Kasumi-1 (cell line): ENCODE measurements at places on chromosomes 12 and 14.
A peak's percentile ranks its signal among the peaks of the same experiment; 100 is the strongest.

- no peak for DNase-seq
Observed at GRCh38 chr12:66199831-66200509, 11.0 kb downstream of the IRAK3 start.

GRCh38 chr12:53046655-53047220 is 3.1 kb upstream of the TNS2 start:
- peak; percentile 37 for DNase-seq

DNA sequence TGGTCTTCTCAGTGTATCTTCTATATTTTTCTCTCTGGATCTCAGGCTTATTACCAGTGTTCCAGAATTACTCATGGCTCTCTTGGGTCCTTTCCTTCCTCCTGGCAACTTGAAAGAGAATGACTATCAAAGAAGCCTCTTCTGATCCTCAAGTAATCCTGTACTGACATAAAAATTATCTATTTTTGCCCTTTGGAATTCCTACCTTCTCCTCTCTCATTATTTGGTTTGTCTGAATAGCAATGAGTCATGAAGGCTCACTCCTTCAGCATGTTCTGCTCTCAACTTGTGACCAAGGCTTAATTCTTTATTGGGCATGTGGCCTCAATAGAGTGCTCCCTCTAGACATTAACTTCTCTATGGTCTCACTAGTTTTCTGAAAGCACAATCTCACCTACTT is 553.6 kb upstream of the ATP2B1 start:
- DNase-seq, result no peak

GRCh38 chr14:59347511-59347900 is 117.7 kb downstream of the GPR135 start:
- no peak for DNase-seq

DNA sequence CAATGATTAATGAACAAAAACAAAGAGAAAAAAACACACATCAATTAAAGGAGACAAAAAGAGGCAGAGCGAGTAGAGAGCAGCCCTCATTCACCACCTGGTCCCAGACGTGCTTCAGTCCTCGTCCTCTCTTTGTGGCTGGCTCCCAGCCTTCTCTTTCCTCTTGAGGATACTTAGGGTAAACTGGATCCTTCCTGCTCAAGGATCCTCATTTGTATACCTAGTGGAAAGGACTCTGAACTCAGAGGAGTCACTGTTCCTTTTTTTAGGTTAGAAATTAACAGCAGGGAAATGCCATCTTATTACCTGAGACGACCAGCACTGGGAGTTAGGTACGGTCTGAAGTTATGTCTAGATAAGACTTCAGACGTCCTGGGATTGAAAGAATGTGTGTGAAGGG is 9.7 kb downstream of the MLEC start:
- DNase-seq, result no peak

DNA sequence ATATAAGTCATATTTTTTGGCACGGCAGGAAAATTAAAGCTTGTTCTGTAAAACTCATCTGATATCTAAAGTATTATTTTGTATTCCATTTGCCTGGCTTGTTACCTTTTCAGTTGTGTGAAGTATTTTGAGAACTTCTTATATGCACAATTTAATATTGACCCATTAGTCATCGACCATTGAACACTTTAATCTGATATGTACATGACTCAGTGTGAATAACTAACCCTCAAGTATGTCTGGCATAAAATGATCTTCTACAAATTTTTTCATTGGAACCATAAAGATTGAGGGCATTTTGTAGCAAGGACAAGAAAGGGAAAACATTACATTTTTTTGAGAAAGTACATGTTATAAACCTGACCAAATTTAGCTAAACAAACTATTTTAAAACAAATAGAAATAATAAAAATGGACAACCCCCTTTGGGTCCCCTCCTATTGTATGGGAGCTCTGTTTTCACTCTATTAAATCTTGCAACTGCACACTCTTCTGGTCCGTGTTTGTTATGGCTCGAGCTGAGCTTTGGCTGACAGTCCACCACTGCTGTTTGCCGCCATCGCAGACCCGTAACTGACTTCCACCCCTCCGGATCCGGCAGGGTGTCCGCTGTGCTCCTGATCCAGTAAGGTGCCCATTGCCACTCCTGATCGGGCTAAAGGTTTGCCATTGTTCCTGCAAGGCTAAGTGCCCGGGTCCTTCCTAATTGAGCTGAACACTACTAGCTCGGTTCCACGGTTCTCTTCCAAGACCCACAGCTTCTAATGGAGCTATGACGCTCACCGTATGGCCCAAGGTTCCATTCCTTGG is 118.8 kb downstream of the SLC6A15 start:
- no peak for DNase-seq

- DNase-seq, result no peak
Observed at GRCh38 chr14:54807428-54807827, 95.2 kb downstream of the GCH1 start.

DNA sequence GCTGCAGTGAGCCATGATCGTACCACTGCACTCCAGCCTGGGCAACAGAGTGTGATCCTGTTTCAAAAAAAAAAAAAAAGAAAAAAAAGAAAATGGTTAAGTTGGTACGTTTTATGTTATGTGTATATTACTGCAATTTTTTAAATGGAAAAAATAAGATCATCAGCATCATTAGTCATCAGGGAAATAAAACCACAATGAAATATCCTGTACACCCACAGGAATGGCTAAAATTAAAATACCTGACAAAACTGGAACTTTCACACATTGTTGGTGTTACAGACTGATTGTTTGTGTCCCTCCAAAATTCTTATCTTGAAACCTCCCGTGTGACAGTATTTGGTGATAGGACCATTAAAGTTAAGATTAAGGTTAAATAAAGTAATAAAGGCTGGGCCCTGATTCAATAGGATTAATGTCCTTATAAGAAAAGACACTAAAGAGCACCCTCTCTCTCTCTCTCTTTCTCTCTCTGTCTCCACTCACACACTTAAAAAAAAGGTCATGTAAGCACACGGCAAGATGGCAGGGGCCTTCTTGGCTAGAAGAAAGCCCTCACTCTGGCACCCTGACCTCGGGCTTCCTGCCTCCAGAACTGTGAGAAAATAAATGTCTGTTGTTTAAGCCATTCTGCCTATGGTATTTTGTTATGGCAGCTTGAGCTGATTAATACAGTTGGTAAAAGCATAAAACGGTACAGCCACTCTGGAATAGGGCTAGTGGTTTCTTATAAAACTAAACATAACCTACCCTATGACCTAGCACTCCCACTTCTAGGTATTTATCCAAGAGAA is 48.3 kb upstream of the ZFP36L1 start:
- no peak for DNase-seq

DNA sequence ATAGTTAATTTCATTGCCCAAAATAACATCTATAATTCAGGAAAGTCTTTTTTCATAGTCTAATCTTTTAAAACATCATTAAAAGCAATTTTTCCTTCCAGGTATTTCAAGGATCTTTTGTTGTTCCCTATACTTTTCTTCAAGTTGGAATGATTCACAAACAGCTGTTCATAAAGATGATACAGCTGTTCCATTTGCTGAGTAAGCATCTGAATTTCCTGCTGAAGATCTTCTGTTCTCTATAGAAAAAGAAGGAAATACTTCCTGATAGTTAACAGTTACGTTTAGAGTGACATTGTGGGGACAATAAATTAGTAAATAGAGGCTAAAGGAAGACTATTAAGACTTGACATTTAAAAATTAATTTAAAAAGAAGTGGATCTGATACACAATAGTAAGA is 30.3 kb upstream of the ESR2 start:
- DNase-seq, result no peak

GRCh38 chr14:35286707-35287106 is 5.5 kb upstream of the PSMA6 start:
- peak; percentile 81 for DNase-seq

- peak; percentile 92 for DNase-seq
Observed at GRCh38 chr14:61476754-61477410, 155.5 kb downstream of the PRKCH start.

DNA sequence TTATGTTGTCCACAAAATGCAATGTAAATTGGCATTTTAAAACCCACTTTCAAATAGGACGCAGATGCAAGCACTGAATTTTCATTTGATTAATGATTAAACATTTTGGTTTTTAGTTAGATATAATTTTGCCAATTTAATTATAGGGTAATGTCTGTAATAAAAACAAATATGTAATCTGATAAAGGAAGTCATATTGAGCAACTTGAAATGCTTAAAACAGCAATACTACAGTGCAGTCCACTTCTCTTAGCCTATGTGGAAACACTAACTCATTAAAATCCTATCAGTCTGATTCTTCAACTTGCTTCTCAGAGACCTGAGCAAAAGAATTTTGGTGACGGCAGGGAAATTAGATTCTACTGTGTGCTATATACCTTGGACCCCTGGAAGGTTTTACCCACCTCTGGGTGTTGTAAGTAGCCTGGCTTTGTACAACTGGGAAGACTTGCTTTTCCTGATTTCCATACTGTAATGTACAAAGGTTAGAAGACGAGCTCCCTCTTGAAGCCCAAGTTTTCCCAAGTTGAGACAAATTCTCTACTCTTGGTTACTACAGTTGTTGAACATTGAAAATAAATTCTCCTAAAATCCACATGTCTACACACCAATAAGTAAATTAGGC is 4.1 kb downstream of the TRHDE start:
- no peak for DNase-seq

DNA sequence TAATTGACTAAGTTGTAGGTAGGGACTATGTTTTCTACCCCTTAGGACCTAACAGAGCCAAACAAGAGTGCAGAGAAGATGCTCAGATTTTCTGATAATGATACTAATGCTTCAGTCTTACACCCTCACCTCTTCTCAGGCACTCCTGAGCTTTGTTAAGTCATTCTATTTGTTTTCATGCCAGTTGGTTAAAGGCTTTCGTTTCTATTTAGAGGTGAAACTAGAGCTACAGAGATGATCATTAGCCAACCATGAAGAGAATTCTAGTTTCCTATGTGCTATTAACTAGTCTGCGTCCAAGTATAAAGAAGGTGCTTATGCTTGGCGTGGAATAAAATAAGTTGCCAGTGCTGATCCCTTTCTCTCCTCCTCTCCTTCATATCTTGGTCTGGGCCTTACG is 34.6 kb upstream of the PYGL start:
- DNase-seq, result no peak

- DNase-seq, result no peak
Observed at GRCh38 chr12:15540005-15540404, 217.7 kb downstream of the PTPRO start.

- DNase-seq, result no peak
Observed at GRCh38 chr12:11689591-11690186, 40.2 kb downstream of the ETV6 start.

DNA sequence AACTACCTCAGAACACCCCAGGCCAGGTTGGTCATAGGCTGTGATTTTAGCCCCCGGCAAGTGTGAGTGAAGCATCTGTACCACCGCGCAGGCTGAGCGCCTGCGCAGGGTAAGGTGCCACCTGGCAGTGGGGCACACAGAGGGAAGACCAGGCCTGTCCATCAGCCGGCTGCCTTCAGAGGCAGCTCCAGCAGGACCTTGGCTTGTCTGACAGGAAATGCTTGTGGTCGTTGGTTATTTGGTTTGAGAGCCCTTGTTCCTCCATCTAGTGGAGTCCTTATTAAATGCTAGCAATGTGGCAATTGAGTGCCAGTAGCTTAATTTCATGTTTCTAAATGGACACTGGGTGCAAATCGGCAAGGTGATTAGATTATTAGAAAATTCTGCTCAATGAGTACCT is 27.5 kb downstream of the SLC25A29 start:
- DNase-seq, result peak; percentile 68

DNA sequence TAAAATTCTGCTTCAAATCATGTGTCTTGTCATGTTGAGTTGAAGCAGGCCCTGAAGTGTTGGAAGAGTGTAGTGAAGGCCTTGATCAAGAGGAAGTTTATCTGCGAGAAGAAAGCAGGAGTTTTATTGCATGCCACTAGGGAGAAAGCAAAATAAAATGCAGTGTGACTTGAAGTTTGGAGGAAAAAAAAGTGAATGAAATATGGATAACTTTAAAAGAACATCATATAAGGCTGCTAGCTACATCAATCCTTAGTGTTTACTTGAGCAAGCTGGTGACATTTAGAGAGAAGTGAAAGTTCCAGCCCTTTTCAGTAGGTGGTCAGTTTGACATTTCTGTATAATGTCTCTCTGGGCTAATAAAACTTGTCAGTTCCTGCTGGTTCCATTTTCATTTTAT is 841.1 kb downstream of the TMTC2 start:
- DNase-seq, result no peak

- DNase-seq, result no peak
Observed at GRCh38 chr14:20306079-20306423, 300 bp upstream of the TTC5 start.

DNA sequence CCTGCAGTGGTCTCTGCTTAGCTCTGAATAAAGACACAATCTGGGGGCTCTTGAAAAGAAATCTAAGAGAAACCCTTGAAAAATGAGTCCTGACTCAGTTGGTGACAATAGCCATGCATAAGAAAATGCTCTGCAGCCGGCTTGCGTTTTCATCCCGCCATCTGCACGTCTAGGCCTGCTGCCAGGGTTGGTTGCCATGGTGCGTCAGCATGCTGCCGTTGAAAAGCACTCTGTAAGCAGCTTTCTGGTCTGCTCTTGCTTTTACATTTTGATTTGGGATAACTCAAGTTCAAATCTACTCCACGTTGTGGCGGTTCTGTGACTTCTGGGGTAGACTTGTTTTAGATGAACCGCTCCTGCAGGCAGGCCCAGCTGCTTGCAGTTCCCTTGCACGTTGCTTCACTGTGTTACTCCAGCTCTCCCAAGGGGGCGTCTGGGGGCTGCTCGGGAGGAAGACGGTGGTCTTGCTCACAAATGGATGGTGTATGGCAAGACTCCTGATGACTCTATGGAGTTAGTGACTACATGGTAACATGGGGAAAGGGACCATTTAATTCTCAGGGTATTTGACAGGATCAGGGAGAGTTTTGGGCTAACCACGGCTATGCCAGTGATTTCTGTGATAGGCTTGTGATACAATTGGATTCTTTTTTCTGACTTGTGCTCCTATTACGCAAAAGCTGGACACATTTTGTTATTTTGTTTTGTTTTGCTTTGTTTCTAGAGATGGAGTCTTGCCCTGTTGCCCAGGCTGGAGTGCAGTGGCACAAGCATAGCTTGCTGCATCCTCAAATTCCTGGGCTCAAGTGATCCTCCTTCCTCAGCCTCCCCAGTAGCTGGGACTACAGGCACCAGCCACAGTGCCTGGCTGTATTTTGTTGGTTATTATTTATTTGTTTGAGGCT is 15.8 kb downstream of the WNT5B start:
- no peak for DNase-seq

- DNase-seq, result no peak
Observed at GRCh38 chr14:50816395-50817047, 14.4 kb downstream of the NIN start.

GRCh38 chr12:124191024-124191359 is 103.9 kb upstream of the RFLNA start:
- no peak for DNase-seq
